EH (cell line): ENCODE measurements at places on chromosomes 2 and 18.

GRCh38 chr18:76056471-76057110 is 438.5 kb downstream of the ZNF516 start:
- no peak for DNase-seq

GRCh38 chr18:10476338-10476791 is 21.9 kb downstream of the APCDD1 start:
- peak; percentile 89 for DNase-seq

- DNase-seq: no peak
These were observed 289.6 kb upstream of the RAB6C start for GRCh38 chr2:129689653-129690448.

- DNase-seq: no peak
These were observed 162.5 kb downstream of the NCK2 start for GRCh38 chr2:105907184-105907583.

DNA sequence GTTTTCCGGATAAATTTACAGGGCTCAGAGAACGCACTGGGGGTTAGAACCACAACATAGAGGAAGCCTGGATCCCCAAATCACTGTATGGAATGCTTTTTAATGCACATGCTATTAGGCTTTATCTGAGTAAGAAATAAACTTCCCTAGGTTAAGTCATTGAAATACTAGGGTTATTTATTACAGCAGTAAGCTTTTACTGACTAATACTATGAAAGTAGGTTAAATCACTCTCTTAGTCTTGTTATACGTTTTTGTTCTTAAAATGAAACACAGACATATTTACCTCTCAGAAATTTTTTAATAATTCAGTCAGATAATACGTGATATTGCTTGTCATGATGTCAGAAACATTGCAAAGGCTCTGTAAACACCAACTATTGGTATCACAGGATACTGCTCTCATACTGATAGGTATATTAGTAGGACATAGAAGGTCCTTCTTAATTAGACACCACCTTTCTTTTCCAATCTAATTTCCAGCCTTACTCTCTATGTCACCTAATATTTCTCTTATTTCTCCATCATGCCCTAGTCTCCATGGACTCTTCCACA is 162.7 kb upstream of the NYAP2 start:
- no peak for DNase-seq

DNA sequence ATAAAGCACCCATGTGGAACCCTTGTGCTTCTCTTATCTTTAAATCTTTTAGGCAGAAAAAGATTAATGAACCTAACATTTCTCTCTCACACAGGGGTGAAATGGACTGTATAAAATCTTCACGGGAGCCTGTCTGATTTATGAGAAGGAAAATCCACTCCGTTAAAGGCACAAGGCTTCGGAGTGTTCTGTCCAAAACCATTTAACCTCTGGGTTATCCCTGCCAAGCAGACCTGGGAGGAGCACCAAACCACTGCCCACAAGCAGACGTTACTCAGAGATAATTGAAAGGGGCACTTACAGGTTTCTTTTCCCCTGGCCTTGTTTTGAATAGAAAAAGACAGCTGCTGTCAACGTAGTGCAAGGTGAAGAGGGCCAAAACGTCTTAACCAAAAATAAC is 184.4 kb upstream of the DOK6 start:
- no peak for DNase-seq

DNA sequence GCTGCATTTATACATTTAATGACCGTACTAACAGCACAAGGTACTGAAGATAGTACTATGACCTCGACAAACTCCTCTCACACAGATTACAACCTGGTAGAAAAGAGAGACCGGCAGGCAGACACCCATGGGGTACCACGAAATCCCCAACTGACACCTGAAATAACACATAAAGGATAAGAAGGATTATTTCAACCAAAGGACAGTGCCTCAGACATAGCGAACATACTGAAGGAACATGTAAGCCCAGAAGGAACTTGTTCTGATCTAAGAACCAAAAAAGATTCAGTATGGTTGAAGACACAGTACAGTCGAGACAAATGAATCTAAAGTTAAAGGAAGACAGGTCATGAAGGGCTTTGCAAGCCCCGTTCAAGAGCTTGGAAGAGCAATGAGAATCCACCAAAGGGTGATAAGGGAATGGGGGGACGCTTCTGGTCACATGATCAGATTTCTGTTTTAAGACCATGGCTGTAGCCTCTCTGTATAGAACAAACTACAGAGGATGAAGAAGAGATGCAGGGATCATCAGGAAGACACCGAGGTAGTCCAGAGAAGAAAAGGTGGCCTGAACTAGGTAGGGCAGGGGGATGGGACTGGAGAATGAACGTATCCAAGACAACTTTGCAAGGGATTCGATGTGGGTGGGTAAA is 902 bp downstream of the MCFD2 start:
- DNase-seq: no peak

- DNase-seq: peak; percentile 15
These were observed 73.0 kb downstream of the CTNNA2 start for GRCh38 chr2:79585701-79586433.

- DNase-seq: no peak
These were observed 87.7 kb downstream of the BCL11A start for GRCh38 chr2:60465736-60466135.

DNA sequence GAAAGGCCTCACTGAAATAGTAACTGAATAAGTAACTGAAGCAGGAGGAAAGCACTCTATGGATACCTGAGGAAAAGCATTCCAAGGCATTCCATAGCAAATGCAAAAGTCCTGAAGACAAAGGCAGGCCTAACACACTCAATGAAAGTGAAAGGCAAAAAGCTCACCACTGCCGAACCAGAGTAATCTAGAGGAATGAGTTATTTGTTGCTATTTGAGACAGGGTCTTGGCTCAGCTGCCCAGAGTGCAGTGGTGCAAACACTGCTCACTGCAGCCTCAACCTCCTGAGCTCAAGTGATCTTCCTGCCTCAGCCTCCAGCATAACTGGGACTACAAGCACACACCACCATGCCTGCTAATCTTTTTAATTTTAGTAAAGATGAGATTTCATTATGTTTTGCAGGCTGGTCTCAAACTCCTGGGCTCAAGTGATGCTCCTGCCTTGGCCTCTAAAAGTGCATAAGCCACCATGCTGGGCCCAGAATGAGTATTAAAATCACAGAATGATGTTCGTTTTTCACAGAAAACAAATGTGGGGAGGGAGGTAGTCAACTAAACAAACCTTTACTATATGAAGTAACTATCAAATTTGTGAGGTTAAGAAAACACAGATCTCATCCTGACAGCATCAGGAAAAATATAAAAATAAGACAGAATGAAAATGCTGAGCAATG is 17.9 kb downstream of the PIAS2 start:
- no peak for DNase-seq

GRCh38 chr18:59459369-59460071 is 100.5 kb upstream of the LMAN1 start:
- peak; percentile 74 for DNase-seq

GRCh38 chr18:79819968-79820351 is 22.2 kb downstream of the KCNG2 start:
- DNase-seq: no peak

- DNase-seq: no peak
These were observed at the start of gene ITPRIPL1 for GRCh38 chr2:96325041-96325883. Gene ITPRIPL1, plus strand, starts transcription at chr2:96325317. Its CDS starts 523 bp downstream, at chr2:96325840.

- no peak for DNase-seq
These were observed 29.9 kb downstream of the LYPD1 start for GRCh38 chr2:132640116-132640515.

DNA sequence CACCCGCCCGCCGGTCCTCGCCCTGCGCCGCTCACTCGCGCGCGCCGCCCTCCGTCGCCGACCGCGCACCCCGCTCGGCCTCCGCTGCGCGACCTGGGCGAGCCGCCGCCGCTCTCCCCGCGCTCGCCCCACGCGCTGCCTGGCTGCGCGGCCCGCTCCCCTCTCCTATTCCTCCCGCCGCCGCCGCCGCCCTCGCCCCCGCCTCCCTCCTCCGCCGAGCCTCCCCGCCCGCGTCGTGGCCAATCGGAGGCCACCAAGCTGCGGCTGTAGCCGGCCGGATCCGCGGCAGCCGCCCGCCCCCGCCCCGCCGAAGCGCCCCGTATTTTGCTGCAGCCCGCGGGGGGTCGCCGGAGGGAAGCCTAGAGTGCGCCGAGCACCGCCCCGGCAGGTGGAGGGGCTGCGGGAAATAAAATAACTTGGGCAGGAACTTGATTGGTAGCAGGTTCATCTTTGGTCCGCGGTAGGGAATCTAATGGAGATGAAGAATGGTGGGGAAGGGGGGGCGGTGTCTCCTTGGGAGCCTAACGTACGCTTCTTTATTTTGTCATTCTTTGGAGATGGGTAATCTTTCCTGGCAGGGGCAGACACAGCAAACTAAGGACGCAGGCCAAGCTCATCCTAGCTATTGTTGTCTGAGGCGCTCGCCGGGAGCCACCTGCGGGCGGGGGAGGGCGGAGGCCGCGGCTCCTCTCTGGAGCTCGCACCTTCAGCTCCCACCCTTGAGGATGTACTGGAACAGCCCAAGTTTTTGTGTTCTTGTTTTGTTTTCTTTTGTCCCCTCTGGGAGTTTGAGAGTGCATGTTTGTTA is 1.1 kb upstream of the CDH2 start:
- DNase-seq: peak; percentile 78

DNA sequence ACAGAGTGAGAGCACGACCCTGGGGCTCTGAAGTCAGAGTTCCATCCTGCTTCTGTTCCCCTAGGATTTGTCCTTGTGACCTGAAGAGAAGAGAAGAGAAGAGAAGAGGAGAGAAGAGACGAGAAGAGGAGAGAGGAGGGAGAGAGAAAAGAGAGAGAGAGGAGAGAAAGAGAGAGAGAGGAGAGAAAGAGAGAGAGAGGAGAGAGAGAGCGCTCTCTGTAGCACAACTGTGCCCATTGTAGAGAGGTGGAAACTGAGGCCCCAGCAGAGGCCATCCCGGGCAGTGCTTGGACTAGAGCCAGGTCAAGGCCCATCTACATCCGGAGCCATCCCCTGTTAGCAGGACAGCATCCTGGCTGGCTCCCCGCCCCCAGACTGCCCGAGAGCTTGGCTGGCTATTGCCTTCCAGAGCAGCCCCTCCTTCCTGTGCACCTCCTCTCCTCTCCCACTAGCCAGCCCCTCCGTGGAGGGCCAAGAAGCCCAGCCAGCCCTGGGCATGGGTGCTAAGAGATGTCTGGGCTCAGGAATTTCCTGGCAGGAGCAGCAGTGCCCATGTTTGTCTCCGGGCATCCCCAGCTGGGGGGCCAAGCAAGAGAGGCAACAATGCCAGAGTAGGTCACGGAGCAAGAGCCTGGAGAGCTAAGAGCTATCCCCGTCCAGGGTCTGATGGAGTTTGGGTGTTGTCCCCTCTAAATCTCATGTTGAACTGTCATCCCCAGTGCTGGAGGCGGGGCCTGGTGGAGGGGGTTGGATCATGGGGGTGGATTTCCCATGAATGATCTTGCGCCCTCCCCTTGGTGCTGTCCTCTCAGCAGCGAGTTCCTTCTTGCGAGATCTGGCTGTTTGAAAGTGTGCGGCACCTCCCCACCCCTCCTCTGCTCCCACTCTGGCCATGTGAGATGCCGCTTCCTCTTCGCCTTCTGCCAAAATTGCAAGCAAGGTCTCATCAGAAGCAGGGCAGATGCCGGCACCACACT is 18.2 kb upstream of the GPR55 start:
- peak; percentile 35 for DNase-seq

GRCh38 chr2:118954297-118955060 is 12.5 kb downstream of the MARCO start:
- no peak for DNase-seq

GRCh38 chr18:63422864-63423304 is 608 bp upstream of the VPS4B start:
- no peak for DNase-seq

GRCh38 chr2:128595763-128596395 is 277.2 kb upstream of the HS6ST1 start:
- DNase-seq: no peak

DNA sequence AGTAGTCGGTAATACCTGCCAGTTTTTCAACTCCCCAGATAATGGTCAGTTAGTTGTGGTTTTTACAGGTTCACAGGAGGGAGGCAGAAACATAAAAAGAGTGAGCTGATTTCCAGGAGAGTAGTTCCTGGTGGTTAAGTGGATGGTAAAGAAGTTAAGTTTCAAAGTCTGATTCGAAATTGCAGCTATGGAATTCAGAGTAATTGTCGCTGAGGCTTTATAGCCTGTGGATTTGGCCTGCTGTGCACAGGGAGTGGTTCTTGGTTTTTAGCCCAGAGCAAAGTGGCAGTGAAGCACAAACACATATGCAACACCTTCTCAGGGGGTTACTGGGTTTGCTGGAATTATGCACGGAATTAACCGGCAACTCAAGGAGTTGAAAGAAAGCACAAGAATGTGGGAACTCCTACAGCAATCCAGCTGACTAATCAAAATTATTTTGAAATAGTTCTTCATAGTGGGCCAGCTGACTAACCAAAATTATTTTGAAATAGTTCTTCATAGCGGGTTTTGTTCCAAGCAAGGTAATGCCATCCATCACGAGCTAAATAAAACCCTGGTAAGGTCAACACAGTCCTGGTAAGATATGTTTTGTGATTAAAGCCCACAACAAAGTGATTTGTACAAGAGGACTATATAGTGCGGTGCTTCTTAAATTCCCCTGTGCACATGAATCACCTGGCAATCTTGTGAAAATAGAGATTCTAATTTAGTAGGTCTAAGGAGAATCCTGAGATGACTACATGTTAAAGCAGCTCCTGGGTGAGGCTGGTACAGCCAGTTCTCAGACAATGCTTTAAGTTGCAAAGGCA is 94.4 kb downstream of the SGPP2 start:
- peak; percentile 6 for DNase-seq

GRCh38 chr2:105072039-105072438 is 34.2 kb downstream of the MRPS9 start:
- DNase-seq: no peak

GRCh38 chr2:217799563-217800432 is 203.0 kb downstream of the TNS1 start:
- DNase-seq: no peak

- DNase-seq: peak; percentile 52
These were observed 113.3 kb upstream of the SERTAD2 start for GRCh38 chr2:64766841-64767669.

GRCh38 chr2:146455325-146455724 is 1389.5 kb upstream of the ACVR2A start:
- no peak for DNase-seq

GRCh38 chr18:34028324-34028723 is 196.4 kb downstream of the NOL4 start:
- DNase-seq: no peak

- DNase-seq: no peak
These were observed 13.5 kb upstream of the DARS1 start for GRCh38 chr2:135998879-135999278.

DNA sequence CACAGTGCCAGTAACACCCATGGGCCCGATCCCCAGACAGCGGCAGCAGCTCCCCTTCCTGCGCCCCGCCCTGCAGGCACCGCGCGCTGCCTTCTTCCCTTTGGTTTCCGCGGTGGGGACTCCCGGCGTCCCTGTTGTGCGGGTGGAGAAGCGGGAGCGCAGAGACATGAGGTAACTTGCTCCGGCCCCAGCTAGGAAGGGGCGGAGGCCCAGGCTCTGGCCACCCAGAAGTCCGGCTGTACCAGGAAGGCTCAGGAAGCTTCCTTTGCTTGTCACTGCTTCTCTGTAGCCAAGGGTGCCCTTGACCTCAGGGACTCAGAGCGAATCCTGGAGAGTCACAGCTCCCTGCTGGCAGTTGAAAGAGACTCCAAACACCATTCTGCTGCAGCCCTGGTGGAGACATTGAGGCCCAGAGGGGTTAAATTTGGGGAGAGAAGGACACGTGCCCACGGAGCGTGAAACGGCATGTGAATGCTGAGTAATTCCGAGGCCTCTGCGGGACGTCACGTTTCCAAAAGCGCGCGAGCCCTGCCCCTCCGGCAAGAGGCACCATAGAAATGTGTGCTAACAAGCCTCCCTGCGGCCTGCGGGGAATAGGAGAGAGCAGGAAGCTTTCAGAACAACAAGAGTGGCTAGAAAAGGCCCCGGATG is 6.7 kb upstream of the ADCY3 start:
- peak; percentile 50 for DNase-seq

GRCh38 chr2:100944617-100945432 is 57.3 kb upstream of the RPL31 start:
- peak; percentile 58 for DNase-seq
